ENCODE measurements at places on chromosomes 16 and 17. TPM values are rescaled to one million over a fixed set of nuclear protein-coding genes. Genes with fewer than 3 reads are reported as not detected.

The SPATA32 gene
- 0.12 TPM for total RNA-seq

The KRT39 gene
- not detected for total RNA-seq

The CNGB1 gene
- not detected for total RNA-seq

The TNFSF13 gene
- 2.1 TPM for total RNA-seq

DNA sequence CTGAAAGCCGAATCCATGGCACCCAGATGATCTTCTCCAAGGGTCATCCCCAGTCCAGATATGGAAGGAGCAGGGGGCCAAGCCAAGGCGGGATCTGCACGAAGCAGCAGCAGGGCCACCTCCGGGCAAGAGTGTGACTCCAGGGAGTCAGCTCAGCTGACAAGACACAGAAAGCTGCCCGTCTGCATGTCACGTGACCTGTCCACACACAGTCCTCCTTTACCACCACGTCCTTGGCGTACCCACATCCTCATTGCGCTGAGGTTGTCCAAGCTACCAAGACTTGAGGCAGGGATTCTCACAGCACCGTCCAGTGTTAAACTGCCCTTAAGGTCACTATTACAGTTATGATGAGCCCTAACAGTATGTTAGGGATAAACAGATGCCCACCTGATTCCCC, 11.3 kb upstream of the CYTH1 start:
- no peak for DNase-seq
